Gastroesophageal sphincter (tissue), 4 donors: ENCODE measurements at places on chromosomes 5 and 9.

GRCh38 chr5:143302341-143303045, 101.0 kb downstream of the NR3C1 start:
- ATAC-seq: no peak

DNA sequence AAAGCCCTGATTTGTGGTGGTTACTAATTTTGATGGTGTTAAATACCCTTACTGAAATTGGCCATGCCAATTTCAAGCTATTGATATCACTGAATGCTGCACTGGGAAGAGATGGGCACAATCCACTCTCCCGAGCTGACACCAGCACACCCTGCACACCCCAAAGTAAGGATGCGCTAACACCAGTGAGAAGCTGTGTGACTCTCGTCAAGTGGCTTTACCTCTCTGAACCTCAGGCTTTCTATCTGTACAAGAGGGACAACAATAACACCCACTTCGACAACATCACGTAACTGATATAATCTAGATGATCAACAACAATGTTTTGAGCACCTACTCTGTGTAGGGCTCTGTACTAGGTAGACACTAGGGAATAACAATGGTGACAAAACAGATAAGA, 8.0 kb upstream of the AKNA start:
- ATAC-seq: no peak

DNA sequence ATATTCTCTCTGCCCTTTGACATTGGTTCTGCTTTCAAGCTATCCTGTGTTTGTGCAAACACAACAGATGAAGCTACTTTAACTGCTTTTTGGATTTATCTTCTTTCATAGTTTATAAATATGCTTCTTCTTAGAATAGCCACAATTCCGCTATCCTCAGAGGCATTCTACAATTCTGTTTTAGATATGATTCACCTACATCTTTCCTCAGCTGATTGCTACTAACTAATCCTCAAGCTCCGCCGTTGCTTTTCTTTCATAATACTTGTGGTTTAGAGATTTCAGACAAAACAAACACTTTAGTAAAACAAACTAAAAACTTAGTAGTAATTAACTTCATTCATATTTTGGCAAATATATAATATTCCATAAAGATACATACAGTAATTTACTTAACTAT, 52.5 kb downstream of the ECPAS start:
- no peak for ATAC-seq

DNA sequence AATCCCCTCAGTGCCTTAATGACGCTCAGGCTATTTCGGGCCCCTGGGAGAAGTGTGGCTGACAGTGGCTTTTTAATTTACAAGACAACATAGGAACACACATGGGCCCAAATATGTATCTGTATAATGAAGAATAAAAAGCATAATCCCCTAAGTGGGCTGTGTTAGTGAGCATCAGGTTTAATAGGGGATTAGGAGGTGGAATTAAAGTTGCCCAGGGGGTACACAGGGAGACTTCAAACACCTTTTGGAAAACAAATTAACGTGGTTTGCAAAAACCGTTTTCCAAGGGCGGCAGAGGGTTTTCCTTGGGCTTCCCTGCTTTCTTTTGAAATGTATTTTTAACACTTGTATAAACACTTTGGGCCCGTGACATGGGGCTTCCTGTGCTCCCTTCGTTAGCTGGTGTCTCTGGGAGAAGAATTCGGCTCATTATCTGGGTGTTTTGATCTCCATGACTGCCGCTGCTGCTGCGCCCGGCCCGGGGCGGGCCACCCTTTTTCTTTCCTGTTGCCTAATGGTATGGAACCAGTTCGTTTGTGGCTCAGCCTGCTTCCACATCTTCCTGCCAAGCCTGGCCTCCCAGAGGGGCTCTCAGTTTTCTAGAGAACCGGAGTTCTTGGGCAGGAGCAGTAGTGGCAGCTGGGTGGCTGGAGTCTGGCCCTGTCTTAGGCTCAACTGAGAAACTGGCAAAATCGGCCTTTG, 173.0 kb downstream of the MACROH2A1 start:
- no peak for ATAC-seq

DNA sequence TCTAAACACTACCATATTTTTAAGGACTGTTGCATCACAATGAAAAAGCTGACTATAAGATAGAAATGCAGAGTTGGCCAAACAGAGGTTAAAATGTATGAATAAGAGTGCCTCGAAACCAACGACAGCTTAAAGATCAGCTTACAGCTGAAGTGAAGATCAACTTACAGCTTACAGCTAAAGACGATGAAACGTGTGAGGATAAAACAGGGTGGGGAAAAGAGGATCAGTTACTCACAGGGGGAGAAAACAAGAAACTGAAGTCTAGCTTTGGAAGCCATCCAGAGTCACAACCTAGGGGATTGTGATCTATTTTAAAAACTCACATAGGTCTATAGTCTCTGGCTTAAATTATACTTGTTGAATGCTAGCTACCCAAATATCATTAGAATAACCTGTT, 220.0 kb downstream of the SNCAIP start:
- no peak for ATAC-seq

GRCh38 chr9:89710697-89711096, 105.9 kb downstream of the GADD45G start:
- ATAC-seq: peak; percentile 48

DNA sequence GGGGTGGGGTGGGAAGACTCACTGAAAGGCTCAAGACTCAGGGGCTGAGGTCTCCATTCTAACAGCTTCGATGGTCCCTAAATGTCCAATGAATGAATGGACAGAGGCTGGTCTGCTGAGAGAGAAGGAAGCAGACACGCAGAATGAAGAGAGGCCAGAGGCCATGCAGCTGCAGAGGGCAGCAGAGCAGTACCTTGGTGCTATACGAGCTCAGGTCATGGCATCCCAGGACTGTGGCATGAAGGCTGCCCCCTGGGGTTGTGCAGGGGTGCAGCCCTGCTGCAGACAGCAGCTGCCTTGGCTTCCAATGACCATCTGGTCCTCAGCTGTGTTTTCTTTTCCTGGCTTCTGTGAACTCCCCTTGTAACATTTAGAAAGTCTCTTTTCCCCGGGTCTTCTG, 15.2 kb upstream of the CORO2A start:
- no peak for ATAC-seq
